ENCODE measurements at places on chromosomes 12 and 14.

DNA sequence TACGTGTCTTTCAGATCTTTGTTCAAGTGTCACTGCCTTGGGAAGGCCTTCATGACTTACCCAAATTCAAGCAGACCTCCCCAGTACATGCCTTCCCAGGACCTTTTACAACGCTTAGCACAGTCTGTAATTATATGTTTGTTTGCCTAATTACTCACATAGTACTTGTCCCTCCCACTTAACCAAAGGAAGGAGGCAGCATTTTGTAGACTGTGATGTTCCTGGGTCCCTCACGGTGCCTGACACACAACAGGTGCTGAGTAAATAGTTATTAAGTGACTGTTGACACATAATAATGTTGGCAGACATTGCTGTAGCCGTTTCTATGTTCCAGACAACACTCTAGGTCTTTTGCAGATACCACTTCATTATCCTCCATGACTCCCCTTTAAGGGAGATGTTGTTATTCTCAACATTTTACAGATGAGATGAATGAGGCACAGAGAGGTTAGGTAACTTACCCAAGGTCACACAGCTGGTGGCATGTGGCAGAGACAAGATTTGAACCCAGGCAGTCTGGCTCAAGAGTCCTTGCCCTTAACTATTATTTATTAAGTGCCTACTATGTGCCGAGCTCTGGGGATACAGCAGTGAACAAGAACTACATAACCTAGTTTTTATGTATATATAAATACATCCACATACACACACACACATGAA is 130.7 kb downstream of the PHETA1 start:
- DNase-seq: no peak

- no peak for DNase-seq
These were observed 524 bp downstream of the KMT5A start for GRCh38 chr12:123384318-123384993.

DNA sequence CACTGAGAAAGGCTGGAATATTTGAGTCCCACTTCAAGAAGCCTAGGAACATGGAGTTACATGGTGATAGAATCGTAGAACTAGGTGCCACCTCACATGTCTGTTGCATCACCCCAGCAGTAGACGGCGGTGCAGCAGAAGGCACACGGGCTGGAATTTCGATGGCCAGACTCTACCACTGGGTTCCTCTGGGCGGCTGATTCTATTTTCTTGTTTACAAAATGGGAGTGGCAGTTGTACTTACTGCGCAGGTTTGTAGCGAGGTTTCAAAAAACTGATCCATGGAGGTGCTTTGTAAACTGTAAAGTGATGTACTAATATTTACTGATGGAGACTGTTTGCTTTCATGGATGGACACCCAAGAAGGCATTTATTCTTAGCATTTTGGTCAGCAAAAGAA is 45.7 kb downstream of the WDR20 start:
- DNase-seq: no peak

- peak; percentile 36 for DNase-seq
These were observed 14.3 kb downstream of the RERG start for GRCh38 chr12:15206831-15207389.

DNA sequence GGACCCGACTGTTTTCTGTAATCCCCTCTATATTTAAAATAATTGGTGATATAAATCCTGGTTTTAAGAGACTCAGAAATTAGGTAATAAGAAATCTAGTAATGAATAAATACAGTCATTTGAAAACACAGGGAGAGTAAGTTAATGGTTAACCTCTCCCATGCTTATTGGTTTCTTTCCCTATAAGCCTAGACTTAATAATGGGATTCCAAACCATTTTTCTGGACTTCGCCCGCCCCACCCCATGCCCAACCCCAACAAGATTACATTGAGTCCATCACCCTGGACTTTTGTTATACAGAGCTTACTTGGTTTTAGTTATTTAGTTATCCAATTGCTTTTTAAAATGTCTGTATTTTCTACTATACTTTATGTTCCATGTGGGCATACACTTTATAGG is 98.7 kb downstream of the WIF1 start:
- DNase-seq: no peak

- no peak for DNase-seq
These were observed 87.4 kb downstream of the GPHN start for GRCh38 chr14:66595394-66595793.

GRCh38 chr12:122520676-122521075 is 6.1 kb downstream of the RSRC2 start:
- no peak for DNase-seq

- no peak for DNase-seq
These were observed 13.5 kb upstream of the TESPA1 start for GRCh38 chr12:54997929-54998522.

DNA sequence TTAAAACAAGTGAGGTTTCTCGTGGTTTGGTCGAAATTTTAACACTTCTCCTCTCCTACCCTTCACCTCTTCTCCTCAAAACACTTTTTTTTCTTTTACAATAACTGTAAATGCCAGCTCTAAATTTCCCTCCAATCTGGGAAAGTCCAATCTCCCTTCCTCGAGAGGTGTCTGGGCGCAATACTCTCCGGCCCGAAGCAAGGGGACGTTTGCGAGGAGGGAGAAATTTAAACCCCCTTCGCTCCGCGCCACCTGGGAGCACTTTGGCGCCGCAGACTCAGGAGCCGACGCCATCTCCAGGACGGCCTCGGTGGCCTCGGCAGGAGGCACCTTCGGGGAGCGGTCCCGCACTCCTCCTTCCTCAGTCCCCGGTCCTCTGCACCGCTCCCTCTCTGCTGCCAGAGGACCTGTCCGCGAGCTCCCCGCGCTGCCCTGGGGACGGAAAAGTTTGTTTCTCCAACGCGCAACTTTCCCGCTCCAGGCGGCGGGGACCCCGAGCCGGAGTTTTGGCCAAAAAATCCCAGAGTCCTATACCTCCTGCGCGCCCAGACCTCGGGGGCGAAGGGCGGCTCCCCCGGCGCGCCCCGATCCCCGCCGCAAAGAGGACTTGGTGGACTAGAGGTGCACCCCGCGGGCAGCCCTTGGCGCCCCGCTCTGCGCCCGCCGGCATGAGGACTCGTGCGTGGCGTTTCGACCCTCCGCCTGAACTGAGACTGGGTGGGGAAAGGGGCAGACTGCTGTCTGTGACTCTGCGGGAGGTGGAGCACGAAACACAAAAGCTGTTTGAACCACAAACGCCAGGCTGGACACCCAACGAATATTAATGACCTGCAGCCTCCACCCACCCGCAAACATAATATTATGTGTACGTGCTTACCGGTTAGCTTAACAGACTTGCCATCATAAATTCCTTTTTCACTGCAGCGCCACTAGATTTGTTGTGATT is 95.2 kb upstream of the HMGA2 start:
- peak; percentile 17 for DNase-seq

- no peak for DNase-seq
These were observed 335.2 kb downstream of the BMP4 start for GRCh38 chr14:53621433-53621832.

GRCh38 chr12:17489452-17489851 is 600.5 kb downstream of the RERGL start:
- DNase-seq: no peak

DNA sequence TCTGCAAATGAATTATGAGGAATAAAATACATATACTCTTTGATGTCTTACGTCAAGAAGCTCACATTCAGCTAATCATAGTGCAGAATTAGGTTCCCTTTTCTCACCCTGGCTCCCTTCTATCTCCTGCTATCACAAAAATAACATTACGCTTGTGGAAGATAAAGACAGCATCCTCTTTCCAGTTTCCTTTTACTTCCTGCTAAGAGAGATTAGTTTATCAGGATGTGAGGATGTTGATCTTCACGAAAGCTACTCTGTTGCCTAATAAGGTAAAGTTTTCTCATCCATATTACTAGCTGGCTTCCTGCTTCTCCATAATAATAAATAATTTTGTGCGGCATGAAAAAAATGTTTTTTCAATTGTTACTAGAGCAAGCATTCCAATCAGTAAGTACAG is 217.7 kb upstream of the DCN start:
- no peak for DNase-seq

- DNase-seq: no peak
These were observed 25.2 kb downstream of the SINHCAF start for GRCh38 chr12:31300783-31301182.

DNA sequence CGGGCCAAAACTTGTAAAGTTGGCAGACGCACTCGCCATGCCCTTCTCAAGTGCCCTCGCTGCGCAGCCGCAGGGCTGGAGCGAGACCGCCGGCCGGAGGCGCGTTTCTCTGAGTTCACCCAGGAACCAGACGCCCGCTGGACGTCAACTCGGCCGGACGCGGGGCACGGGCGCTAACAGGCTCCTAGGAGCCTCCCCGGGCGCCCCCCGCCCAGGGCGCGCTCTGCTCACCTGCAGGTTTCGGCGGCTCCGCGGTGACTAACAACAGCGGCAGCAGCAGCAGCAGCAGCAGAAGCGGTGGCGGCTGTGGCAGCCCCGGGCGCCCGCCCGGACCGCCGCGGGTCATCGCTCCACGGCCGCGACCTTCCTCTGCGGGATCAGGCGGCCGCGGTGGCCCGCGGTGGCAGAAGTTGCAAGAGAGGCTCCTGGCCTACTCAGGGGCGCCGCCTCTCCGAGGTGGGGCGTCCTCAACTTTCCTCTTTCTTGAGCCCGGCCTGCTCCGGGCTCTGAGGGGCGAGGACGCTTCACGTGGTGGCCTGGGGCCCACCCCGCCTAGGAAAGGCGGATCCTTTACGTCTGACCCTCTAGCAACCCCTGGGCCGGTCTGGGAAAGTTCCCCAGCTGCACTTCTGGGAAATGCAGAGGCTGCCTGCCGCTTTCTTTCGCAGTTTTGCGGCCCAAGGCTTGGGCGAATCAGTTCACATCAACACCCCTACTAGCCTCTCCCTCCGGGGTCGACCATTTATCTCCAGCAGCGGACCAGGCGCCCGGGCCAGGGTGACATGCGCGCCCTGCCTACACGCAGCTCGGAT is at the start of gene PLBD1:
TSS of gene PLBD1 (minus strand) at position 533 of the 812 bp plus-strand sequence. CDS start at position 346, 187 bp downstream.
- DNase-seq: peak; percentile 10

- DNase-seq: no peak
These were observed 31.6 kb downstream of the POLR3B start for GRCh38 chr12:106389151-106389550.

DNA sequence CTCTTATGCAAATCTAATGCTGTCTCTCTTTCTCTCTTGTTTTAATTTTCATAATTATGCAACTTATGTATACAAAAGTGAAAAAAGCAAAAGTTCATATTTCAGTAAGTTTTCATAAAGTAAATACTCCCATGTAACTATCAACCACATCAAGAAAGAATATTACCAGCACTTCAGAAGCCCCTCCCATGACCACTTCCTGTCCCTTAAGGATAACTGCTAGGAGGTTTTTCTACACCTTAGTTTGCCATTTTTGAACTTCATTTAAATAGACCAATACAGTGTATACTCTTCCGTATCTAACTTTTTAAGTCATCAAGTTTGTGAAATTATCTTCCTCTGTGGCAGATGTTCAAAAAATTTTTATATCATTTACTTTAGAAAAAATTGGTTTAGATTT is 547 bp upstream of the OR4K15 start:
- DNase-seq: no peak

GRCh38 chr12:19546611-19547162 is 107.4 kb downstream of the AEBP2 start:
- DNase-seq: peak; percentile 41

DNA sequence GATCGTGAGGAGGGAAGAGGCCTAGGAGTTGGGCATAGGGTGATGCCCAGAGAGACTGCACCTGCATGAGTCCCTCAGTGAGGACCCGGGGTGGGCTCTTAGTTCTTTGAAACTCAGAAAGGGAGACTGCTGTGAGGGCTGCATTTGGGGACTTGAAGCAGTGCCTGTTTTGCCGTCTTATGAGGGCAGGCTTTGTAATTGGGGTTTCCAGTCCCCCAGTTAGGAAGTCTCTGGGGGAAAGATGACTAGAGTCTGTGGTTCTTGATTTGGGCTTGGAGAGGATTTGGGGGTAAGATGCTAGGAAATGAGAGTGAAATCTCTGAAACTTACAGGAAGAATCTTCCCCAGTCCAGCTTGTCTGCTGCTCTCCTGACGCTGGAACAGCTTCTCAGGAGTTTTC is 99.6 kb downstream of the ARF6 start:
- no peak for DNase-seq

- DNase-seq: no peak
These were observed 215.6 kb upstream of the USP15 start for GRCh38 chr12:62044450-62045135.

DNA sequence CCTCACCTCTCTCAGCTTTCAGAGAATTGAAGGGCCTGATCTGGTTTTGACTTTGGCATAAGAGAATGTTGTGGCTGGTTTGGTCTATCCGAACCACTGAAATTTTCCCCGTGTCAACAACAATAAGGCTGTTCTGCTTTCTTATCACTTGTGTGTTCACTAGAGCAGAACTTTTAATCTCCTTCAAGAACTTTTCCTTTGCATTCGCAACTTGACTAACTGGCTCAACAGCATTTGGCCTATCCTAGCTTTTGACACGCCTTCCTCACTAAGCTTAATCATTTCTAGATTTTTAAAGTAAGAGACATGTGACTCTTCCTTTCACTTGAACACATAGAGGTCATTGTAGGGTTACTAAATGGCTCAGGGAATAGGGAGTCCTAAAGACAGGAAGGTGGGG is 25.9 kb upstream of the EDDM3A start:
- no peak for DNase-seq

GRCh38 chr14:45253754-45254310 is 830 bp upstream of the MIS18BP1 start:
- DNase-seq: peak; percentile 39

DNA sequence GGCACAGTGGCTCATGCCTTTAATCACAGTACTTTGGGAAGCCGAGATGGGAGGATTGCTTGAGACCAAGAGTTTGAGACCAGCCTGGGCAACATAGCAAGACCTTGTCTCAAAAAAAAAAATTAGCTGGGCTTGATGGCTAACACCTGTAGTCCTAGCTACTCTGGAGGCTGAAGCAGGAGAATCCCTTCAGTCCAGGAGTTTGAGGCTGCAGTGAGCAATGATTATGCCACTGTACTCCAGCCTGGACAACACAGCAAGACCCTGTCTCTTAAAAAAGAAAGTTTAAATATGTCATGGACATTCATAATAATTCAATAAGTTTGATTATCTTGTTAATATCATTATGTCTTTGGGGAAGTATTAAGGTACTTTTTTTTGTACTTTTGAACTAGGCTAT is 38.9 kb downstream of the KIAA0586 start:
- no peak for DNase-seq
